ACHN (cell line): ENCODE measurements at places on chromosomes 7 and 10.

- DNase-seq, result no peak
These were observed 112.6 kb downstream of the AOAH start for GRCh38 chr7:36611703-36612102.

- no peak for DNase-seq
These were observed 34.0 kb downstream of the ERLIN1 start for GRCh38 chr10:100151723-100152300.

DNA sequence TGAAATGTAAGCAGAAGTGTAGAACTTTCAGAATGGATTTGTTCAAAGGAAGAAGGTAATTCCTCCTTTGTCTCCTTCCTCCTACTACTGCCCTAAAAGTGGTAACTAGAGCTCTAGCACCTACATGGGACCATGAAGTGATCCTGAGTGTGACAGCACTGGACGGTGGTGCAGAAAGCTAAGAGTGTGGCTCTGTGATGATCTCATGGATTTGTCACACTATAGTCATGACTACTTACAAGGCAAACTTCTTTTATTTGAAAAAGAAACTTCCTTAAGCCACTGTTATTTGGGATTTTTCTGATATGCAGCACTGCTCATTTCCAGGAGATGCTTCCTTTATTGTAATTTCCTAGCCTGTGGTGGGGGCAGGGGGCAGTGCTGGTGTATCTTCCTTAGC is 5.8 kb upstream of the FHIP2A start:
- DNase-seq, result no peak

GRCh38 chr10:101892782-101893391 is 49.3 kb upstream of the KCNIP2 start:
- no peak for DNase-seq

- DNase-seq, result no peak
These were observed 48.2 kb upstream of the VIPR2 start for GRCh38 chr7:159192725-159193453.

GRCh38 chr7:100604028-100604975 is 2.1 kb downstream of the PCOLCE start:
- peak; percentile 85 for DNase-seq

- no peak for DNase-seq
These were observed 12.8 kb upstream of the IRF5 start for GRCh38 chr7:128924707-128925588.

DNA sequence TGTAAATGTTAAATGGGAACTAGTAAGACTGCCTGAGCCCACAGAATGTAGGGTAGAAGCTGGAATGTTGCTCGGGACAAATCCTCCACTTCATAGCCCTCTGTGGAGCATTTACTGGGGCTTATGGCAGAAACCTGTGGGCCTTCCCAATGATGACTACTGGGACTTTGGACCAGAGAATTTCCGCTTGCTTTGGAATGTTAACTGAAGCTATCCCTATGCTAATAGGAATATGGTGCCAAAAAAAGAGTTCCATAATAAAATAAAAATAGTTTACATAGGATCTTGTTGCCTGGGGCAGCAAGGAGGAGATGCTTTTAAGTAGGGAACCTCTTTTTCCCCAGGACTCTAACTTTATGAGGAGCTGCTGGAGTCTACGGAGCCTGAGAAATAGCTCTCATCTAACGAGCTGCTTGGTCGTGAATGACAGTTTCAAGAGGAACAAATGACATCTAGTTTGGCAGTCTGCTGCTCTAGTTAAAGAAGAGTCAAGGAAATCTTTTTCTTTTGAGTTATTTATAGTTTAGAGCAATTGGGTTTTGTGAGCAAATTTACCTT is 5.7 kb upstream of the DYNC2I1 start:
- DNase-seq, result no peak
